ENCODE measurements at places on chromosomes 1 and 21. TPM values are rescaled to one million over a fixed set of nuclear protein-coding genes. Genes with fewer than 3 reads are reported as not detected.

DNA sequence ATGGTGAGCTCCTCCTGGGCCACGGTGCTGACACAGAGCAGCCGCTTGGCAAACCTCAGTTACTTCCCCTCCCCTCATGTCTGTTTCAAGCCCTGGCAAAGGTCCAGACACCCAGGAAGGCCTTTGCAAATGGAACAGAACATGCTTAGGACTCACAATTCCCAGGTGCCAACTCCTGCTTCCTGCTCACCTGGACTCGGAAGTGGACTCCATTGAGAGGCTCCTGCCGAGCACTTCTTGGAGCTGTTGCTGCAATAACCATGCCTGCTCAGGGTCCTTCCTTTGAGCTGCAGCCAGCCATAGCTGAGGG lies 10.7 kb downstream of the DCST2 start:
- no peak for DNase-seq

Gene CD84
- polyA plus RNA-seq: 1.2 TPM

Gene ITGB2
- polyA plus RNA-seq: 25.1 TPM

GRCh38 chr1:66676613-66677298 lies 75.5 kb upstream of the DYNLT5 start:
- peak; percentile 26 for DNase-seq

GRCh38 chr1:54218883-54219687 lies 19.1 kb downstream of the MRPL37 start:
- no peak for DNase-seq

DNA sequence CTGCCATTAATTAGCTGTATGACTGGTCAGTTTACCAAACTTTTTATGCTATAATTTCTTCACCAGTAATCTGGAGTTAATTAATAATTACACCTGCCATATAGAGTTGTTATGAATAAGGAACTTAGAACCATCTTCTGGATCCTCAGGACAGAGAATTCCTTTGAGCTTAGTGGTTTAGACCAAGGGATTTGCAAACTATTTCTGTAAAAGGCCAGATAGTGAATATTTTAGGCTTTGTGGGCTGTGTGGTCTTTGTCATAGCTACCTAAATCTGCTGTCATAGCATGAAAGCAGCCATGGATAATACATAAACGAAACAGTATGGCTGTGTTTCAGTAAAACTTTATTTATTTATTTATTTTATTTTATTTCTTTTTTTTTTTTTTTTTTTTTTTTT lies 9.0 kb downstream of the TIMM17A start:
- no peak for DNase-seq

Gene OR2L13
- polyA plus RNA-seq: not detected

Data from muscle of arm (tissue), 14 donors.